Thymus (tissue), 14 donors: ENCODE measurements at places on chromosomes 7 and 10. TPM values are rescaled to one million over a fixed set of nuclear protein-coding genes. Genes with fewer than 3 reads are reported as not detected.

GRCh38 chr7:92872701-92873100 is 36.3 kb upstream of the CDK6 start:
- DNase-seq: no peak

DNA sequence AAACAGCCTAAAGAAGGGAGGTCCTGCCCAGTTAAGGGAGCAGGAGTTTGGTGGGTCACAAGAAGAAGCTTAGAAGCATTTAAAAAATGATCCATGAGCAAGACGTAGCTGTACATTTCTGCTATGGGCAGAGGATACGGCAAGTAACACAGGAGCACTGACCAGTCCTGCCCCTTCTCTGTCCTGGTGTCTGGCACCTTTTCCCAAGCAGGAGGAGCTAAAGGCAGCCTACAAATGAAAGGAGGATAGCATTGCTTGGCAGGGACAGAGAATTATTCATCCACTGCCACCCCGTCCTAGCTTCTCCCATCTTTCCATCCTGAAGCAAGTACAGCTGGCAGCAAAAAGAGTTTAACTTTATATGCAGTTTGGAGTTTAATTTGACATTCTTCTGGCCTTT is 1077.6 kb downstream of the TYW1 start:
- DNase-seq: no peak

- DNase-seq: no peak
Measured at GRCh38 chr10:7123774-7124173, 287.1 kb downstream of the SFMBT2 start.

DNA sequence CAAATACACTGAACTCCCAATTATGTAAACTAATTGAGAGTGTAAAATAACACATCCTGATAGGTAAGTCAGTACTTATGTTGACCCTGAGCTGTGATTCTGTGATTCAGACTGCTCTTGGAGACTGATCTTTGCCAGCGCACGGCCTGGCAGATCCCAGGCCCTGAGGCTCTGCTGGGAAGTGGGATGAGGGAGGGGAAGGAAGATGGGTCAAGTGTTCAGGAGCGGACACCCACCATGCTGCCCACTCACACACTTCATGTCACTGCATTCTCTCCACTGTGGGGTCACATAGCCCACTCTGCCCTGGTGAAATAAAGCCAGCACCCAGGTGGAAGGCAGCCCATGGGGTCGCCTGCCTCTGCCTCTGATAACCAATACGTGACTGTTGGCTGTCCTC is 226.2 kb downstream of the TNS3 start:
- DNase-seq: no peak

DNA sequence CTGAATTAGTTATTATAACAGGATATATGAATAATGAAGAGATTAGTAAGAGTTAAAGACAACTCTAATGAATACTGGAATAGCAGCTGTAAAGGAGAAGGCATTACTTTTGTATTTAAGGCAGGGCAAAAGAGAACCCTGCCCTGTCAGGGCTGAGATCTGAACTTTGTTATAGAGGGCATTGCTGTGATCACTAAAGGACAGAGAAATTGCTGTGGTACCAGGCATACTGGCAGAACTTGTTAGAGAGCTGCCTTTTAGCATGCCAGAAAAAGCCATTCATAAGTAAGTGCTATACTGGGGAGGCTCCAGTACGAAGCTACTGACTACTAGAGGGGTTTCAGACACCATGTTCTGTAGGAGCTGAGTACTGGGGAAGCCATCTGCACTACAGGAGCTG is 481.8 kb downstream of the SEMA3D start:
- no peak for DNase-seq

Gene MPP7
- polyA plus RNA-seq: 5.1 TPM

Gene PLEKHS1
- 0.37 TPM for polyA plus RNA-seq

Gene STRIP2
- polyA plus RNA-seq: 1.4 TPM

Gene MORN4
- 4.7 TPM for polyA plus RNA-seq

Gene BLNK
- 11.2 TPM for polyA plus RNA-seq

- no peak for DNase-seq
Measured at GRCh38 chr10:3623746-3624145, 161.3 kb downstream of the KLF6 start.

Gene SORBS1
- 25.3 TPM for polyA plus RNA-seq

GRCh38 chr10:100996678-100997359 is 2.8 kb upstream of the LZTS2 start:
- no peak for DNase-seq

Gene CYP2C19
- polyA plus RNA-seq: 0.02 TPM
